Activated CD4-positive, alpha-beta T cell treated with anti-CD3 and anti-CD28 coated beads, Interleukin-2, amount 50 U/mL, for 4 hours (primary cell): ENCODE measurements at places on chromosomes 2 and 18.

GRCh38 chr2:26634636-26635230 lies 6.4 kb downstream of the CIB4 start:
- DNase-seq = no peak

DNA sequence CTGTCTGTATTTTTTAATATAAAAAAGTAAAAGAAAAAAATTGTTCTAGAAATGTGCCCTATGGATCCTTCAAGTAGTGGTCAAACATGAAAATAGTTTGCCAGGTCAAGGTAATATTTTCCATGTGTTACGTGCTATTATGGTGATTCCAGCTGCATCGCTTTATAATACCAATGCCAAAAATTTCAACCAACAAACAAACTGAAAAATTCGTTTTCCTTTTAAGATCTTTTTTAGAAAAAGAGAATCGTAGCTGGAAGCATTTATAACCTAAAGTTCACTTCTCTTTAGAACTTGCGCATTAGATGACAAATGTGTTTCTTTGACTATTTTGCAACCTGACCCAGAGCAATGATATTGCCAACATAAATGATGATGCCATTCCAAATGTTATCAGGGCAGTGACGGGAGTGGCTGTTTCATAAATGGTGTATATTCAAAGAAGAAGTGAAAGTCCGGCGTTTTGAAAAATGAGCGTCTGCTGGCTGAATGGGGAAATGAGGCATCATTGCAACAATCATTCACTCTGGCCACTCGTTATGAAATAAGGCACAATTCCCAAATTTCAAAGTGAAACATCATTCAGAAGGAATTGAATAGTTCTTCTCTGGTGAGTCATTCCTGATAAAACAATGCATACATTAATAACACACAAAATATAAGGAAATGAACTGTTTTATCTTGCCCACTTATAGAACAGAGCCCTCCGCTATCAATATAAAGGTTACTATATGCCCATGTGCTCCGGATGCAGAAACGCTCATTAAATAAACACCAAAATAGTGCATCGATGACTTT lies 297.4 kb downstream of the TGIF1 start:
- DNase-seq = no peak

GRCh38 chr2:207240649-207241048 lies 74.9 kb upstream of the KLF7 start:
- no peak for DNase-seq

GRCh38 chr18:65527879-65528633 lies 222.8 kb upstream of the CDH7 start:
- DNase-seq = no peak

DNA sequence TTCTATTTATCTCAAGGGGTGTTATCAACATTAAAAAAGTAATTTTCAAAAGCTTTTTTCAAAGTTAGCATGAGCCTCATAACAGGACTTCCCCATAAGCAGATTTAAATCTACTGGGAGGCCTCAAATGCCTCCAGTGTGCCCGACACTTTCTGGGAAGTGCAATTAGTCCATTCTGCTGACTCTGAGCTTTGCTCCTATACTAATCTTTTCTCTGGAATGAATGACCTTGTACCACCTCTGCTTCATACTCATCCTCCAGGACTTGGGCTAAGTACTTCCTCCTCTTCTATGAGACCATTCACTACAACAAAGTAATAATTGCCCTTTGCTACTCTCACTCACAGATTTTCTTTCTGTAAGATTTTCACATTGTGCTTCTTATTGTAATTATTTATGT lies 111.1 kb downstream of the RIT2 start:
- DNase-seq = no peak

GRCh38 chr18:56541340-56541739 lies 97.1 kb downstream of the TXNL1 start:
- no peak for DNase-seq

DNA sequence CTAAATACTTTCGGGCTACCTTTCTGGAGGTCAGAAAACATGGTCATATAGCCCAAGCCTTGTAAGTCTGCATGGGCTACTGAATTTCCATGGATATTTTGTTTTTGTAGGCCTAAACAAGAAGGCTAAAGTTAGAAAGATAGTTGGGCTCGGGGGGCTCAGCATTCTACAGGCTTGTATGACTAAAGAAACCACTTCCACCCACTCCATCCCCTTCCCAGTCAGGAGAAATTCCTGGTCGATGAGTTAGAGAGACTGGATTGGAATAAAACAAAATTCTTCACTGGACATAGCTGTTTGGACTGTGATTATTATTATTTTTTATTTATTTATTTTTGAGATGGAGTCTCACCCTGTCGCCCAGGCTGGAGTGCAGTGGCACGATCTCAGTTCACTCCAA lies 539.4 kb upstream of the TNP1 start:
- no peak for DNase-seq

DNA sequence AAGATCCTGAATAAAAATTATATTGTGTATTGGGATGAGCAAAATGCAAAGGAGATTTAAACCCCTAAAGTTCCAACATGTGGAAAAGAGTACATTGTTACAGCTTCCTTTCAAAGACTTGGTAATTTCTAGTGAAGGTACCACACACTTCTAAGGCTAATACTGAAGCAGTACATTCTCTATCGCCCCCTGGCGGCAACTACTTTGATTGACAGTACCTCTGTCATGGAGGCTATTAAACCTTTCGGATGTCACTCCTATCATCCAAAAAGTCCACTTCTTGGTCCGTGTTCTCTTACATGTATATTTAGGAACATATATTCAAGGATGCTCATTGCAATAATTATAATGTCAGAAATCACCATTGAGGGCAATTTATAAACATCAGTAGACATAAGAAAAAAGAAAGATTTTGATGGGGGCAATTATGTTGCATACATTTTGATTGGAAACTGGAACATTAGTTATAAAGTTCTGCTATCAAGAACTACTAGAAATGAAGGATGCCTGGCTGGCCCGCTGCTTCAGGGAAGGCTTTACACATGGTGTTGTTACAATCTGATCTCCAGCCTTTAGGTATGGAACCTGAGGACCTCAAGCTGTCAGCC lies 601.6 kb downstream of the CPS1 start:
- DNase-seq = peak; percentile 45

GRCh38 chr18:47893939-47894699 lies 36.3 kb downstream of the SMAD2 start:
- no peak for DNase-seq

DNA sequence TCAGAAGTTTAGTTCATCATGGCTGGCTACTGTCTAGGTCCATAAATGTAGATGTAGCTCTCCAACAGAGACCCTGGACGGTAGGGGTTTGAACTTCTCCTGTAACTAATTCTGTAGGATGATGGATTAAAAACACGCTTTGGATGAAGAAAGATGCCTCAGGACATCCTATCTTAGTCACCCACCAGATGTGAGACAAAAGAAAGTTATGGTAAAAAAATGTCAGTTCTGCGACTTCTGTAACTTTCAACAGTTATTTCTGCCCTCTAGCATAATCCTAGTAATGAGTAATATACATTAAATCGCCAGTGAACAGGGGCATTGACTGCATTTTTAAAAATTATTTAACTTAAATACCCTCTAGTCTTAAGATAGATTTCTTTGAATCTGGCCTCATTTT lies 210.1 kb upstream of the LRATD1 start:
- no peak for DNase-seq

DNA sequence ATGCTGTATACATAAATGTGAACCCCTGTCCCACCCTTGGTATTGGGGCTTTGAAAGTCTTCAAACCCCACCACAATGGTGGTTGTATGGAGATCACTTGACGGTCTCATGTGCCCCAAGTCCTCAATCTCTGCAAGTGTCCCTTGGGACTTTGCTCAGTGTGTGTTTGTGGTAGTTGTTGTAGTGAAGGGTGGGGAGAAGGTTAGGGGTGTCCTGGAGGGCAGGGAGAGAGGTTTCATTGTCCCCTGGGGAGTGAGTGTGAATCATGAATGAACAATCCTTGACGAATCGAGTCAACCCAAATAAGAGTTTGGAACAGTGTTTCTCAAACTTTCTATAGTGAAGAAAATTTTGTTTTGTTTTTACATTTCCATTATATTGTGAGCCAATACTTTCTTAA lies 28.1 kb downstream of the COL4A3 start:
- no peak for DNase-seq

GRCh38 chr2:151052850-151053660 lies 208.6 kb downstream of the RBM43 start:
- DNase-seq = no peak

DNA sequence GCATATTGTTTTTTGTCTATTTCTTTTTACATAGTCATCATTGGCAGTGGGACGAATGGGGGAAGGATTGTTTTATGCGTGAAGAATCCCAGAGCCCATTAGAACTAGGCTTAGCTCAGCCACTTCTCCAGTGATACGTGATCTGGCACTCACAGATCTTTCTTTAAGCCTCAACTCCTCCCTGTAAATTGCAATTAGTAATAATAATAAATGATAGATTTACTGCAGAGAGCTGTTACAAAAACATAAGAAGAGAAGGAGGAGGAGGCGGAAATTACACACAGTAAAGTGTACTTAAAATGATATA lies 629.3 kb downstream of the NRXN1 start:
- DNase-seq = no peak

DNA sequence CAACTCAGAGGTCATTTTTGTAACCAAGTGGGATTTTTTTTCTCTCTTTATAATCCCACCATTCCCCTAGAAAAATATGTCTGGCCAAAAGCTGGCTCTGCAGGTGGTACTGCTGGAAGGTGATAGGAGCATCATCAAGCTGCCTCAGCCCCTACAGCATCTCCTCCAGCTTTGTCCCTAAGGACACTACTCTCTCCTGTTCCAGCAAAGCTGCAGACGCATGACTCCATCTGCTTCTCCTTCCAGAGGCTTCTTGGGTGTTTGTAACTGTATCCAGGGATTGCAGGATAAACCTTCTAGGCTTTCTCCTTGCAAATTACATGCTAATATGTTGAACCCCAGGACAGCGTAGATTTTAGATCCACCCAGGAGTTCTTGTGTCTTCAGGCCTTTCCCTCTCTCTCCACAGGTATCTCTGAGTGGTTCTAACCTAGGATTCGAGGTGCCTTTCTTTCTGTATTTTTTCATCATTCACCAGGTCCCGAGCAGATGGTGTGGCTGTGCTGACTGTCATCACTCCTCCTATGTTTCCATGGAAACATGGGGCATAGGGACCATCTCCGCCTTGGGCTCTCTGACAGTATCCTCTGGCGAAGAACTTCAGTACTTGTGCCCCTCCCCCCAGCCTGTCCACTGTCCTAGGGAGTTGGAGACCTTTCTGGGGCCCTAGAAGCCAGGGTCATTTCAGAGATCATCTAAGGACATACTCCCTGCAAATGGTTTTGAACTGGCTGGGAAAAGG lies 34.3 kb downstream of the AFF3 start:
- no peak for DNase-seq

DNA sequence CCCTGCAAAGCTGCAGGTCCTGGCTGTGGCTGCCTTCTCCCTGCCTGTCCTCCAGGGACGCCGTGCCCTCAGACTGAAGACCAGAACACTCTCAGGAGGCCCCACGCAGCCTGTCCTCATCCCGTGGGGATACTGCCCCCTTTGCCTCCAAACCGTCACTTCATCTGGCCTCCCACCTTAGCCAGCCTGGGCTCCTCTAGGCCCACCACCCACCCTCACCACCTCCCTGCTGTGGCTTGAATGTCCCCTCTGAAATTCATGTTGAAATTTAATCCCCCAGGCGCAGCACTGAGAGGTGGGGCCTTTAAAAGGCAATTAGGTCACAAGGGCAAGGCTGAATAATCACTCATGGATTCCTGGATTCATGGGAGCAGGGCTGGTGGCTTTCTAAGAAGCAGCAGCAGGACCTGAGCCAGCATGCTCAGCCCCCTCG lies 198.2 kb downstream of the SEPTIN10 start:
- no peak for DNase-seq

DNA sequence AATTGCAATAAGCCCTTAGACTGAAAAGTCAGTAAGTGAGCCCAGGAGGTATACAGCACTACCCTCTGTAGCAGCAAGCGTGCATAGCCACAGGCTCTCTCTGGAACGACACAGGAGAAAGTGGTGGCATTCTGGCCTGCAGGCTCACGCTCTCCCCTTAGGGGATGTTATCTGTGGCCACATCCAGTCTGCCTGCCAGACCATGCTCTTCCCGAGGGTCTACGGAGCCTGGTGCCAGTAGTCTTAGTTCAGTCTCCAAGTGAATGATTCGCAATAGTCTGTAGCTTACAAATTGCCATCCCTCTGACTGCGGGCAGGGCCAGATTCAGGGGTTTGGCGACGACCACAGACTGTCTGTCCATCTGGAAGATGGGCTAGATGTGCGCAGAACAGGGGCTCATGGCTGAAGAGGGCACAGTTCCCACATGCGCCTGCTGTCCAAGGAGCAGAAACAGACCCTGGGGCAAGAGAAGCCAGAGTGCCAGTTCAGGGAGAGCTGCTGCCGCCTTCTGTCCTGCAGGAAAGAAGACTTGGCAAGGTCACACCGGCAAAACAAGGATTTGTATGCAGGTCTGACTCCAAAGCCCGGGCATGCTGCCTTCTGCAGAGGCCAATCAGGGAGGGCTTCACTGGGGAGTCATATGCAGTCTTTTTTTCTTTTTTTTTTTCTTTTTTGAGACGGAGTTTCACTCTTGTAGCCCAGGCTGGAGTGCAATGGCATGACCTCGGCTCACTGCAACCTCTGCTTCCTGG lies 3.5 kb upstream of the KLF11 start:
- no peak for DNase-seq

- no peak for DNase-seq
Observed at GRCh38 chr2:85737961-85738360, 15.8 kb upstream of the ATOH8 start.

GRCh38 chr2:197626965-197627625 lies 48.3 kb downstream of the RFTN2 start:
- DNase-seq = no peak

GRCh38 chr2:96868555-96869280 lies 1.2 kb downstream of the SEMA4C start:
- DNase-seq = peak; percentile 26

- no peak for DNase-seq
Observed at GRCh38 chr2:20165677-20166509, 59.0 kb downstream of the SDC1 start.
